ENCODE measurements at places on chromosomes 6 and 20. TPM values are rescaled to one million over a fixed set of nuclear protein-coding genes. Genes with fewer than 3 reads are reported as not detected.

CNKSR3 gene
- 22.1 TPM for total RNA-seq

STX11 gene
- total RNA-seq: 5.8 TPM

C6orf15 gene
- not detected for total RNA-seq

OOEP gene
- total RNA-seq: not detected

FKBP1A gene
- total RNA-seq: 260 TPM

DNAH8 gene
- total RNA-seq: 0.13 TPM

C20orf204 gene
- 1.9 TPM for total RNA-seq

MRPL2 gene
- total RNA-seq: 33.0 TPM

TFEB gene
- 29.4 TPM for total RNA-seq

CLPSL1 gene
- not detected for total RNA-seq

SF3B5 gene
- total RNA-seq: 110 TPM

BPIFB4 gene
- not detected for total RNA-seq

PDE10A gene
- total RNA-seq: 47.0 TPM

GABRR1 gene
- total RNA-seq: not detected

HDGFL1 gene
- not detected for total RNA-seq

COQ3 gene
- total RNA-seq: 10.9 TPM

NOX3 gene
- total RNA-seq: not detected

MAPK13 gene
- total RNA-seq: 70.3 TPM

MRS2 gene
- 29.5 TPM for total RNA-seq

RAET1L gene
- not detected for total RNA-seq

HLA-DOB gene
- total RNA-seq: 1.9 TPM

ROS1 gene
- total RNA-seq: 0.05 TPM

PRND gene
- total RNA-seq: not detected

CLDN20 gene
- total RNA-seq: not detected

JPH2 gene
- total RNA-seq: 35.2 TPM

FOXS1 gene
- not detected for total RNA-seq

ZNF334 gene
- 18.7 TPM for total RNA-seq

TIAM2 gene
- total RNA-seq: 12.8 TPM

PRELID3B gene
- total RNA-seq: 62.1 TPM

All from ureter (tissue), 1 donor.